ENCODE measurements at places on chromosomes 2 and 18.

DNA sequence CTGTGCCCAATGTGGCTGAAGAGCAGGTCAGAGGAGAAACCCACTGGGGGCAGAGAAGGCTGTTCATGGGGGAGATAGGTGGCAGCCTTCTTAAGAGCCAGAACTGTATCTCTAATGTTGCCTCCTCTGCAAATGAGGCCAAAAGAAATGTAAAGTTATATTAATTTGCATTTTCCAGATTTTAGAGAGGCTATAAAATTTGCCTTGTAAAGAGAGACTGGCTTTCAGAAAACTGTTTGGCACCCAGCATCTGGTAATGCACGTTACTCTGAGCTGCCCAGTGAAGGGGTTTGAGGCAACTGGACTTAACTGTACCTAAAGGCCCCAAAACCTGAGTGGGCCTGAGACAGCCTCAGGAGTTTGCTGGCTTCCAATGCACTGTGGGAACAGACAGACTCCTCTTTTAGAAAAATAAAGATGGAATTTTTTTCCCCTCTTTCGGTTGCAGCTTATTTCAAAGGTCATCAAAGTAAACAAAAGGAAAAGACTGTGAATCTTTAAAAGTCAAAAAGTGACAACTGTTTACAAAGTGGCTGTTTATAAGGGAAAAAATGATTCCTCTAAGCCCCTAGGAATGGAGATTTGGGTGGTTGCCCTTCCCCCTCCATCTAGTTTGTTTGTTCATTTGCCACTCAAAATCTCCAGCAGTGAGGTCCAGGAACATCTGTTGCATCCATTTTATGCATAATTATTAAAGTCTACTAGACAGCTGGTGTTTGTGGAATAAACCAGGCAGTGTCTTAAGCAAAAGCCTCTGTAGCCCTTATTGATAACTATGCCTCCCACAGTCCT lies 132.2 kb upstream of the ZFP36L2 start:
- DNase-seq = peak; percentile 23

GRCh38 chr18:2417861-2418610 lies 153.3 kb downstream of the METTL4 start:
- DNase-seq = no peak

DNA sequence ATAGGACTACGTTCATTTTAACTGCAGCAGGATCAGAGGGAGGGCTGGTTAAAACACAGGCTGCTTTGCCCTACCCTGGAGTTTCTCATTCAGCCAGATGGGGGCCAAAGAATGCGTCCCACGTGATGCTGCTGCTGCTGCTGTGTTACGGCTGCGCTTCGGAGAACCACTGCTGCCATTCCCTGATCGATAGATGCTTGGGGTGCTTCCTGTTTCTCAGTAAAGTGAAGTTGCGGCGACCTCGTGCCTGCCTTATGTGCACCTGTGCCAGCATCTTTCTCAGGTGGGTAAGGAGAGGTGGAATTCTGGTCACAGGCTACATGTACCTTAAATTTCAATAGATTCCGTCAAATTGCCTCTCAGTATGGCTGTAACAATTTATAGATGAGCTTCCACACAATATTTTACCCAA lies 24.7 kb upstream of the TOGARAM2 start:
- DNase-seq = no peak

GRCh38 chr18:70121842-70122241 lies 83.6 kb downstream of the RTTN start:
- DNase-seq = no peak

- no peak for DNase-seq
Observed at GRCh38 chr18:75211626-75211952, 992 bp downstream of the TSHZ1 start.

Data from NCI-H1417 treated with DMSO at 0.1 percent for 48 hours (cell line).